ENCODE measurements at places on chromosomes 1 and 21. TPM values are rescaled to one million over a fixed set of nuclear protein-coding genes. Genes with fewer than 3 reads are reported as not detected.

GRCh38 chr1:219798283-219799030 lies 129.9 kb downstream of the SLC30A10 start:
- no peak overlapping the region for H3K27ac ChIP-seq
- no peaks in the 10 kb centered on the region for H3K36me3 ChIP-seq
- no peaks in the 10 kb centered on the region for H3K27me3 ChIP-seq
- no peaks in the 10 kb centered on the region for H3K4me1 ChIP-seq
- no peak for DNase-seq

DNA sequence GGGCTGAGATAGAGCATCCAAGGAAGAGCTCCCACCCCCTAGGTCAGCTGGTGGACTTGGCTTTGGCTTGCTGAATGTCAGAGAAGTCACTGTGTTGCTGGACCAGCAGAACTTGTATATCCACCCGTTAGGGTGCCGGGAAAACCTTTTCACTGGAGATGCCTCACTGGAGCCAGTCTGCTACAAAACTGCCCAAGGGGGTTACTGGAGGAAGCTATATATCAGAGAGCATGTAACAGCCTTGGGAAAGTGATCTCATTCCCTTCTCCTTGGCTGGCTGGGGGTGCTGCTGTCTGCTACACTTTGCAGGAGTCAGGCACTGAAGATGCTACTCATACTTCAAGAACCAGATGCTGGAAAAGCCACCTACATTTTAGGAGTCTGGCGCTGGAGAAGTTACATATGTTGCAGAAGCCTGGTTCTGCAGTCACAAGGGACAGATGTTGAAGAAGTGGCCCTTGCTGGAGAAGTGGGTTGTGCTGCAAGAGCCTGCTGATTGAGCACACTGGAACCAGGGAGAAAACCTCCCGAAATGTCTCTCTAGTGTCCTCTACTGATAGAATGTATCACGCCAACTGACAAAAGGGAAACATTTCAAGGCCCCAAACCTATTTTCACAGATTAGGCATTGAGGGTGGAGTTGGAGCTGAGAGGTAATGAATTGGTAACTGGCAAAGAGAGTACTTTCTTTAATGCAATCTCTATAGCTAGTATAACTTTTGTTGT lies 250.6 kb downstream of the SPATA17 start:
- H3K4me1 ChIP-seq: no peaks in the 10 kb centered on the region
- H3K36me3 ChIP-seq: no peaks in the 10 kb centered on the region
- H3K27ac ChIP-seq: no peak overlapping the region

GRCh38 chr1:10528066-10529014 lies 53.6 kb downstream of the PEX14 start:
- no peaks in the 10 kb centered on the region for H3K27me3 ChIP-seq
- no peak overlapping the region for H3K27ac ChIP-seq
- H3K36me3 ChIP-seq: no peaks in the 10 kb centered on the region
- no peak overlapping the region for H3K4me3 ChIP-seq

The C1orf141 gene
- 0.48 TPM for polyA plus RNA-seq

DNA sequence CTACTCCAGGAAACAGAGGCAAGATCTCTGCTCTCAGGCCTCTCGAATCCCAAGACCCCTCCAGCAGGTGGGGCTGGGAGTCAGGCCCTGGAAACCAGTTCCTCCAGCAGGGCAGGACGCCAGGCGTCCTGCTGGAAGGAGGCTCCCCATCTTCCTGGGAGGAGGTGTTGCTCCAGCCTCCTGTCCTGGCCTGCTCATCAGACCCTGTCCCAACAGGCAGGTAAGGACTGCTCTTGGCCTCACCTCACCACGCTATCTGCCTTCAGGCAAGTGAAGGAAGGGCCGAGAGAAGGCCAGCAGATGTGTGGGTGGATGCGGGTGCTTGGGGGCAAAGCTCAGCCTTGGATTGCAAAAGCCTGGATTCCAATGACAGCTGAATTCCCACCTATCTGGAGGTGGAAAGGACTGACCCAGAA lies 82.9 kb downstream of the SSBP3 start:
- peak; percentile 61 for DNase-seq
- H3K4me3 ChIP-seq: no peak overlapping the region
- H3K27me3 ChIP-seq: no peaks in the 10 kb centered on the region
- H3K36me3 ChIP-seq: no peaks in the 10 kb centered on the region
- H3K27ac ChIP-seq: peak overlapping the region; percentile 36

GRCh38 chr1:44293761-44294315 lies 61.2 kb downstream of the ERI3 start:
- DNase-seq: no peak
- H3K36me3 ChIP-seq: no peaks in the 10 kb centered on the region
- H3K4me1 ChIP-seq: no peaks in the 10 kb centered on the region

The ATF3 gene
- polyA plus RNA-seq: 29.2 TPM

- no peak for DNase-seq
- H3K27ac ChIP-seq: no peak overlapping the region
- no peaks in the 10 kb centered on the region for H3K36me3 ChIP-seq
- H3K27me3 ChIP-seq: no peaks in the 10 kb centered on the region
Observed at GRCh38 chr1:210500831-210501230, 172.1 kb downstream of the HHAT start.

The IQGAP3 gene
- 0.18 TPM for polyA plus RNA-seq

GRCh38 chr21:32334980-32335531 lies 36.4 kb downstream of the MRAP start:
- H3K27me3 ChIP-seq: no peaks in the 10 kb centered on the region
- DNase-seq: no peak
- H3K36me3 ChIP-seq: no peaks in the 10 kb centered on the region
- H3K4me3 ChIP-seq: no peak overlapping the region

Data from ovary (tissue), 10 donors.